Prostate gland (tissue), 2 donors: ENCODE measurements at places on chromosomes 12 and 14.

GRCh38 chr12:3081091-3081490, 3.9 kb downstream of the TSPAN9 start:
- DNase-seq: no peak

DNA sequence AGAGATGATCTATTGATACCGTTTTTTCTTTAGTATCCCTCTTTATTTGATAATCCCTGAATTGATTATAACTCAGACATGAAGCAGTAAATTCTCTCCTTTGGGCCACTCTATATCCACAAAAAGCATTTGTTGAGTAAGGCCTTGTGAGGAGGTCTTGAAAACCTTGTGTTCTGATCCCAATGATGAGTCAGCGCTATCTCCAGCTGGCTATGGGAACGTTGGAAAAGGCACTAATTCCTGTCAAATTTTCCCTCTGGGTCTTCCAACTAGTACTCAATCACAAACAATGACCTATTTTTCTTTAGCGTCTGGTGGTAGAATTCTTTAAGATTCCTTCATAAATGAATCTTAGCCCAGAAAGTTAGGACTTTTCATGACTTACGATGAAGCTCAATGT, 168.4 kb upstream of the LRIG3 start:
- DNase-seq: no peak

- DNase-seq: no peak
These were observed 35.6 kb upstream of the ANKS1B start for GRCh38 chr12:100020370-100020769.

GRCh38 chr12:81610955-81611889, 147.9 kb downstream of the PPFIA2 start:
- DNase-seq: no peak

GRCh38 chr14:20583142-20583541, 4.7 kb downstream of the RNASE11 start:
- no peak for DNase-seq
